ENCODE measurements at places on chromosomes 5 and 9.

DNA sequence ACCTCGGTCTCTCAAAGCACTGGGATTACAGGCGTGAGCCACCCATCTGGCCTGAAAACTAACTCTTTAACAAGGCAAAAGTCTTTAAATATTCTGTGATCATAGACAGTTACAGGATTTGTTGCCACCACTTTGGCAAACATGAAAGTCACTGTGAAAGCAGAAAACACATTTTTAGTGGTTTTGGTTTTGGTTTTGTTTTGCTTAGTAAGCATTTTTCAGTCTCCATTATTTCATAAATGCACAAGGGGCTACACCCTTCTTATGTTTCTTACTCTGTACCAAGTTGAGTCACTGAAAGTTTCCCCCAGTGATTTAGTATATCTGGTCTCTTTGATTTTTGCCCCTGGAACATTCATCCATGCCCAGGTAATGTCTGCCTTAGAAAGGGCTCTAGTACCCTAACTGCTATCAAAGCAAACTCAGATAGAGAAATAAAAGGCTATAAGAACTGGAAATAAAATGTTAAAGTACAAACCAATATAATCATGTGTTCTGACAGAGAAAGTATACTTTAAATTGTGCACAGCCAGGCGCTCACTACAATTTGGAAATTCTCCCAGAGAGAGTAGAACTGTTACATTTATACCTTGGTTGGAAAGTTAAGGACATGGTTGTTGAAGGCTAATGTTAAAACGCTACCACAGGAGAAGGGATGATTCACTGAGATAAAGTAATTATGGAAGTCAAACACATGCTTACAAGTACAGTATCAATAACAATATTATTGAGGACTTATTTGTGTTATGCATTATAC lies 1022.5 kb upstream of the DMAC1 start:
- no peak for DNase-seq

- no peak for DNase-seq
These were observed 74.7 kb downstream of the KIF24 start for GRCh38 chr9:34254141-34254913.

GRCh38 chr5:109354761-109355160 lies 55.0 kb downstream of the PJA2 start:
- no peak for DNase-seq

GRCh38 chr5:119353213-119353612 lies 2.6 kb upstream of the TNFAIP8 start:
- DNase-seq = no peak

DNA sequence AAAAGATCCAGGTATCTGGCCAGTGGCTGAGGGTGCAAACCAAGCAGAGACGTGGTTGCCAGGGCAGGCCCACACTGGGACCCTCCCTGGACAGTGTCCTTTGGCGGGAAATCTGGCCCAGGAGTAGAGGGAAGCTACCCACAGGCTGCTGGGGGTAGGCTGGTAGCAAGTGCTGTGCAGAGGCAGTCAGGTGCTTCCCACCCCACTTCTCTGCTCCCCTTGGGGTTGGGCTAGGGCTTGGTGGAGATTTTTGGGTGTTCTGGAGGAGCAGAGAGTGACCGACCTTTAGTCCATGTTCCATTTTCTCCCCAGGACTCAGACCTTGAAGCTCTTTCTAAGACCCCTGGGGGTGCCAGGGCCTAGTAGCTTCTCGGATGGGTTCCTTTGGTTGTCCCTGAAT lies 5.6 kb downstream of the PRDM12 start:
- DNase-seq = no peak

- DNase-seq = no peak
These were observed 460.4 kb upstream of the RORB start for GRCh38 chr9:74036549-74037231.

- DNase-seq = no peak
These were observed 45.5 kb upstream of the SPATA31E1 start for GRCh38 chr9:87836951-87837705.

- no peak for DNase-seq
These were observed 21.4 kb downstream of the KIF2A start for GRCh38 chr5:62327138-62328053.

DNA sequence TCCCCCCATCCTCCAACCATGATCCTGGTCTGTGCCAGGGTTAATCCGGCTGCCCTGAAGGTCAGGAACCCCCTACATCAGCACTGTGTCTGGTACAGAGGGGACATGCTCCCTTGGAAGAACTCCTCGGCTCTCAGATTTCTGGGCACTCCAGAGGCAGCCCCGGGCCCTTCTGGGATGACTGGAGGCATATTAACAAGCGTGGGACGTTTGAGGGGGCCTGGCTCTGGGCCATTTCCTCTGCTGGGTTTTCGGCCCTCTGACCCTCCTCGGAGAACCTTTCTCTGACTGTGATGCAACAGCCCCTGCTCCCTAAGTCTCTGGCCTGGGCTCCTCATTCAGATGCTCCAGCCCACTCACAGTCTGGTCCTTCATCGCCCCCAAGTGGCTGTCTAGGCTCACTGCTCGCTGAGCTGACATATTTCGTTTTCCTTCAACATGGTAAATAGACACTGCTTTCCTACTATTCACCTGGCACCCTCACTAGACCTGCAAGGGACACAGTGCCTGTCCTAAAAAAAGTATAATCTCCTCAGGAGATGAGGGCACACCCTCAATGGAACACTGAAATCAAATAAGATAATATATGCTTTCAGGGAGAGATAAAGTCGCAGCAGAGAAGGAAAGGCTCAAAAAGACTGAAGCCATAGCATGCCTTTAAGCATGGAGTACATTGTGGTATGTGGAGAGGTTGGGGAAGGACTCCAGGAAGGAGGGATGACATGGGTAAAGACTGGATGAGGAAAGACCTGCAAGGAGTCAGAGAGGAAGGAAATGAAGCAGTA lies 404.7 kb upstream of the TRPC7 start:
- DNase-seq = no peak

DNA sequence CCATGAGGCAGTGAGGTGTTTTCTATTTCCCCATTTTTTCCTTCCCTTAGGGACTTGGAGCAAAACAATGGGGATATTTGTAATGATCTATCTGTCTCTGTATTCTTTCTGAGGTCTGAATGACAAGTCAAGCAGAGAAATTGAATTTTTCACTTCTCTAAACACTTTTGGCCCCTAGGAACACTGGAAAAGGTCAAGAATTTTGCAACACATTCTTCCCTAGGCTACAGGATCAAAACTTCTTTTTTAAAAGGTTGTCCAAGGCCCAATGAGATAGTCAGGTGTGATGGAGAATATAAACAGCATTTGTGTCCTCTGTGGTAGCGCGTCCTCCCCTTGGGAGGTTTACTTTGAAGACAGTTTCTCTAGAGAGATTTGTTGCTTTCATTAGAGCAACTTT lies 620.5 kb downstream of the TLR4 start:
- DNase-seq = no peak

- DNase-seq = no peak
These were observed 557.7 kb upstream of the KLF4 start for GRCh38 chr9:108047264-108047663.

- DNase-seq = no peak
These were observed 129.1 kb downstream of the EBF1 start for GRCh38 chr5:158970569-158971014.

- no peak for DNase-seq
These were observed 16.6 kb upstream of the KIF12 start for GRCh38 chr9:114115654-114116125.

DNA sequence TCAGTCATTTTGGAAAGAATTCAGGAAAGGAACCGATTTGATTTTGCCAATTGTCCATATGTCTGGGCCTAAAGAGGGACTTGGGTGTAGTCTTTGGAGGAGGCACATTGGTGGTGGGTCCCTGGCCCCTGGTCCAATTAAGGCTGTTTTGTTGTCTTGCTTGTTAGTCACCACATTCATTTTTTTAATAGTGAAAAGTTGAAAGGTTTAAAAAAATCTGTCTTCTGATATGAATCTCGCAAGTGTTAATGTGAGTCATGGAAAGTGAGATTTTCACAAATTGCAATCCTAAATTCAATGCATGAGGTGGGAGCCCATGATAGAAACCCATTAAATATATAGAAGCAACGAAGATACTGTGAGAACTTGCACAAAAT lies 165.9 kb upstream of the OTULINL start:
- DNase-seq = no peak

DNA sequence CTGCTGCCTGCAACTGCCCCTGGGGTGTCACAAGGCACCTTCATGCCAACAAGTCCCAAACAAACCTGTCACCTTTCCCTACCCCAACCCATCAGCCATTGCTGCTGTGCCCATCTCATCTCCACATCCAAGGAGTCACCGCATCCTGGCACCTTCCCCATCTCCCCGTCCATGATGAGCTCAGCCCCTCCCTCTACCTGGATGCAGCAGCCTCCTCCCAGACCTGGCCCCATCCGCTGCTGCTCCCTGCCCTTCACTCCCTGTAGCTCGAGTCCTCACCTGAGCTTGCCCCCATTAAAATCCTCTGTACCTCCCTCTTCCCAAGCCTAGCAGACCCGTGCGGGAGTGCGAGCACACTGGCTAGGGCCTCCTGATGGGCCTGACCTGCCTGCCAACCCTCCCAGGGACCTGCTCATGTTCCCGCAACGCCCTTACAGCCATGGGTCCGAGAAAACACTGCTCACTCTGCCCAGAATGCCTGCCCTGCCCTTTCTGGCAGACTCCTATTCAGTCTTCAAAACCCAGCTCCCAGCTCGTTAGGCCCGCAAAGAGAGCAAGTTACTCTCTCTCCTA lies 110.6 kb downstream of the ADAMTS2 start:
- no peak for DNase-seq

DNA sequence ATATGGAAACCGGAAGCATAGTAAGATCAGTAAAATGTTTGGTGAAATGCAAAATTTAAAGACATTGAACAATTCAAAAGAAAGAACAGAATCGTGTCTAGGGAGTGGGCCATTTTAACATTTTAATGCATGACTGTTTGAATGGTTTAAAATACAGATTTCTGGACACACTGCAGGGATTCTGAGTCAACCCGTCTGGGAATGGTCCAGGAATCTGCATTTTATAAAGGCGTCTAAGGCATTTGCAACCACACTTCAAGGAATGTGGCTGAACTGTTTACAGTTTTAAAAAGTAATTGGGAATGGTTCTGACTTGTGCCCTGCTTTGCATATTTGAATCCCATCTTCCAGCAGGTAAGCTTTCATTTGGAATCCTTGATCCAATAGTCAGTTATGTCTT lies 811.7 kb upstream of the WWC1 start:
- no peak for DNase-seq

Measured in stimulated activated CD4-positive, alpha-beta T cell treated with anti-CD3 and anti-CD28 coated beads, TNF-alpha, amount 100 ng/mL, for 1 hour (primary cell).